ENCODE measurements at places on chromosomes 3 and 15.

- no peak for DNase-seq
Measured at GRCh38 chr3:189954733-189955665, 165.7 kb downstream of the P3H2 start.

- DNase-seq: no peak
Measured at GRCh38 chr15:78642331-78642730, 1.3 kb upstream of the CHRNB4 start.

DNA sequence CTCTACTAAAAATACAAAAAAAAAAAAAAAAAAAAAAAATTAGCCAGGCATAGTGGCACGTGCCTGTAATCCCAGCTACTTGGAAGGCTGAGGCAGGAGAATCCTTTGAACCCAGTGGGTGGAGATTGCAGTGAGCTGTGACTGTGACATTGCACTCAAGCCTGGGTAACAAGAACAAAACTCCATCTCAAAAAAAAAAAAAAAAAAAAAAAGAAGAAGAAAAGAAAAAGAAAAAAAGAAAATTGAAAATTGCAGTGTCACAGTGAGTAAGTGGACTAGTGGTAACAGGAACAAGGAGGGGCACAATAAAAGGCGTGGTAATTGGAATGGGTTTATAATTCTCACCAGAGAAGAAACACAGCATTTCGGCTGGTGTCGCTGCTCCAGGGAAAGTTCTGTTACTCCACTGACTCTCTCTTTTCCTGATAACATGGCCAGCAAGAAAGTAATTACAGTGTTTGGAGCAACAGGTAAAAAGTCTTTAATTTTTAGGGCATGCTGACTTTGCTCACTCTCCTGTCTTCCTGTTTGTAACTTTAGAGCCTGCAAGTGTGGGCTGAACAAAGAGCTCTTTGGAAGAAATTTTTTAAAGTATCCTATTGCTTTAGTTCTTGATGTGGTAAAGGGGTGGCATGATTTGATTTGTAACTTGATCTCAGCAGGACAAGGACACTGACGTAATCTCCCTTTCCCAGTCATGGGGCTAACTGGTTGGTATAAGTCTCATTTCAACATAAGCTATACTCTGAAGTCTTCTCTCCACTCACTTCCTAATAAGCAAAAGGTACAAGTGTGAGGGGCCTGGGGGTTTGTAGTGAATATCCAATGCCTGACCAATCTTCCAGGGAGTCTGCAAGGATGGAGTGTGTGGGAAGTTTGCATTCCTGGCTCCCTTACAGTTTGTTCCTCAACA, 22.1 kb upstream of the TRA2B start:
- DNase-seq: peak; percentile 83

GRCh38 chr15:79084308-79084968, 6.1 kb downstream of the RASGRF1 start:
- no peak for DNase-seq

GRCh38 chr3:10552631-10552943, 47.2 kb upstream of the ATP2B2 start:
- no peak for DNase-seq

- peak; percentile 81 for DNase-seq
Measured at GRCh38 chr3:129665024-129665768, 58.7 kb upstream of the PLXND1 start.

- peak; percentile 87 for DNase-seq
Measured at GRCh38 chr3:29697989-29698388, 417.1 kb downstream of the RBMS3 start.

DNA sequence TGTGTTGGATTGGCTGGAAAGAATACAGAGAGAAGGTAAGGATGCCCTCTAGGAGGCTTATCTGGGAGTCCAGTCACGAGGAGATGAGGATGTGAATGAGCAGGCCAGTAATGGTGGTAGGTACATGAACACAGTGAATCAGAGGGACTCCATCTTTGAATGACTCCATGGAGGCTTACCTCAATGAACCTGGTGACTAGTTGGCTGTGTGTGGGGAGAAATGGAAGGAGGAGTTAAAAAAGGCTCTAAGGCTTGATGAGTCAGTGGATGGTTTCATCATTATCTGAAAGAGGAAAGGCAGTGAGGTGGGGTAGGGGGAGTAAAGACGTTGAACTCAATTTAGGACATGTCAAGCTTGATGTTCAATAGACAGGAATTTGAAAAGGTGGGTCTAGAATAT, 61.1 kb downstream of the KCNAB1 start:
- DNase-seq: peak; percentile 54

DNA sequence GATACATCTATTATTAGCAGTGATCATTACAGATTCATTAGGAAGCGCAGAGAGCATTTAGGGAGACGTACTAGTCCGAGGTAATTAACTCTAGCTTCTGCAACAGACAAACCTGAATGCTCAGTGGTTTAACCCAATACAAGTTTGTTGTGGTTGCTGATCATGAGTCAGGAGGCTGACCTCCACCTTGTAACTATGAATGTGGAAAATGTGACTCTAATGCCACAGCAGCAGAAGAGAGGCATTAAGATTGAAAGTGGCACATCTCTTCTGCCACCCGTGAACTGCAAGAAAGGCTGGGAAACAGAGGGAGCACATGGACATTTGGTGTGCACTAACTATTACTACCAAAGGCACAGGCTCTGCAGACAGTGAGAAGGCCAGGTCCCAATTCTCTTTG, 71.2 kb upstream of the C3orf80 start:
- DNase-seq: peak; percentile 29

DNA sequence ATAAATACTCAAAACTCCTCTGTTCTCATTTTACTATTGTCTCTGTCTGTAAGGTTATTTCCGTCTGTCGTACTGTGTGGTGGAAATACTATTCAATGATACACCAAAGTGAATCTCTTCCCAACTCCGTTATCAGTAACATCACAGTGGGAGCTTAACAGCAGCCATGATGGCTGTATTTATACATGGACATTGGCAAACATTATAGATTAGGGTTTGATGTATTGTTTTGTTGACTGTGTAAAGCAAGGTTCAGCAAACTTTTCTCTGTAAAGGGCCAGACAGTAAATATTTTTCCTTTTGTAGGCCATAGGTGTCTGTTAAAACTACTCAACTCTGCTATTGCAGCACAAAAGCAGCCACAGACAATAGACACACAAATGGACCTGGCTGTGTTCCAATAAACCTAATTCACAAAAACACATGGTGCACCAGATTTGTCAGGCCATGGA, 23.2 kb downstream of the LIPC start:
- no peak for DNase-seq

DNA sequence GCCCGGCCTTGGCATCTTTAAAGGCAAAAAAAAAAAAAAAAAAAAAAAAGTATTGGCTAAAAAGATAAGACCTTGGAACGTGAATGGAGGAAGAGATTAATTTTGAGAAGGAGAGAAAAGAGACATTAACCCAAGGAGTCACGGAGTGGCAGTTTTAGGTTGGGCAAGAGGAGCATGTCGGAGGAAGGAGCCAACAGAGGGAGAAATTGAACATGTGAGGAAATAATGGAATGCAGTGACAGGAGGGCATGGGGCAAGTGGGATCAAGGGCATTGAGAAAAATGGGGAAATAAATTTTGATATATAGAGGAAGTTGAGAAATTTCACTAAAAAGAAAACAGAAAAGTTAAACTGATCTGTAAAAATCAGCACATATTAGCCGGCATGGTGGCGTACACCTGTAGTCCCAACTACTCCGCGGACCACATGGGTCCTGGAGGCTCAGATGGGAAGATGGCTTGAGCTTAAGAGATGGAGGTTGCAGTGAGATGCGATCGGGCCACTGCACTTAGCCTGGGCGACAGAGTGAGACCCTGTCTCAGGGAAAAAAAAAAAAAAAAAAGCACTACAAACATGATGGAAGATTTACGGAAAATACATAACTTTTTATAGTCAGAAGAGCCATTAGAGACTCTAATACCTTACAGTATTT, 1.2 kb downstream of the HAUS2 start:
- no peak for DNase-seq

GRCh38 chr15:73284090-73284716, 84.6 kb downstream of the HCN4 start:
- peak; percentile 28 for DNase-seq

- no peak for DNase-seq
Measured at GRCh38 chr3:156963096-156963495, 136.9 kb downstream of the LEKR1 start.

DNA sequence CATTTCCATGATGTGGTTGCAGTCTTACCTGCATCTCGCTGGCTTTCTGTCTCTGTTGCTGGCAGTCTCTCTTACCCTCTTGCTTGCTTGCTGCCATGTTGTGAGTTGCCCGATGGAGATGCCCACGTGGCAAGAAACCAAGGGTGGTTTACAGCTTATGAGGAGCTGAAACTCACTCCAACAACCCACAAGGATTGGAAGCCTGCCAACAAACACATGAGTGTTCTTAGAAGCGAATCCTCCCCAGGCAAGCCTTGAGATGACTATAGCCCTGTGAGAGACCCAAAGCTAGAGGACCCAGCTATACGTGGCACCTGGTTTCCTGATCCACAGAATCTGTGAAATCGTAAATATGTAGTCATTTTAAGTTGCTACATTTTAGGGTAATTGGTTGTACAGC, 490.9 kb upstream of the ADAMTS9 start:
- peak; percentile 3 for DNase-seq

DNA sequence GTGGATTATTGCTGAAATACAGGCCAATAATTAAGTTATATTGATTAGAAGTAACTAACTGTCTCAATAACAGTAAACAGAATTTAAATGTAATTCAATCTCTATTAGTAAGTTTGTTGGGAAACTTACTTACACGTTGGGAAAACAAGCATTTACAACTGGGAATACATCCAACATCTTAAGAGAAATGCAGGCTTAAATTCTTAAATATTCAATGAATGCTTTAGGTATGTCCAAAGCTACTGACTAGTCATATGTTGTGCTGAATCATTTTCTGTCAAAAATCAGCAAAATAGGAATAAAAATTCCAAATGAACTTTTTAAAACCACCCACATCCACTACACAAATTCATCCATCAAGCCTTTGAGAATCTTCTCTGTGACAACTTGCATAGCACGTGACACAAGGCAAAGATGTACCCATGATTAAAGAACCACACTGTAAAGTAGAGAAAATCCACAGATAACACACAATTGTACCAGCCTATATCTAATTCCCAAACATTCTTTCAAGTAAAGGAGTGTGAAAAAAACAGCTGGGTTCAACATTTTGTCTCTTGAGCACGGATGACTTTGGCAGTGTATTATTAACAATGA, 60.0 kb downstream of the NMNAT3 start:
- no peak for DNase-seq

DNA sequence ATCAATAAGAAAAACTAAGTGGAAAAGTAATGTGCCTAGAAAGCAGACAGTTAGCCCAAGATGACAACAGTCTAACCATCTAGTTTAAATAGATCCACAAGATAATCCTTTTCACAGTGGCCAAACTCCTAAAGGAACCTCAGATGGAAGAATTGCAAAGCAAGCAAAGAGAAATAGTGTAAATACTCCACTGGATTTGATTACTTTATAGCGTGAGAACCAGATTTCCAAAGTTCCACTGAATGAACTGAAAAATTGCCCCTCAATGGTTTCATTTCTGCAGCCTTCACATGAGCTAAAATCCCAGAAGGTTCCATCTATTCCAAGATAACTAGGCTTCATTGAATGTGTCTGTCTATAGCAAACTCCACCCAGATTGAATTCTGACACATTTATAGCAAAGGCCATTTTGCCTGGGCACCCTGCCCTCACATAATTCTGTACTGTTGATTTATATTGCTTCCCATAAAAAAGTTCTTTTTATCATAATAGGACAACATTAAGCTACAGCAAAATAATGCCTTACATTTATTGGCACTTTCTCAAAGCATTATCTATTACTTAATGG, 129.7 kb upstream of the THBS1 start:
- peak; percentile 14 for DNase-seq

- DNase-seq: no peak
Measured at GRCh38 chr3:80384811-80385210, 617.0 kb upstream of the ROBO1 start.

GRCh38 chr3:187570776-187571175, 99.4 kb downstream of the SST start:
- DNase-seq: no peak

DNA sequence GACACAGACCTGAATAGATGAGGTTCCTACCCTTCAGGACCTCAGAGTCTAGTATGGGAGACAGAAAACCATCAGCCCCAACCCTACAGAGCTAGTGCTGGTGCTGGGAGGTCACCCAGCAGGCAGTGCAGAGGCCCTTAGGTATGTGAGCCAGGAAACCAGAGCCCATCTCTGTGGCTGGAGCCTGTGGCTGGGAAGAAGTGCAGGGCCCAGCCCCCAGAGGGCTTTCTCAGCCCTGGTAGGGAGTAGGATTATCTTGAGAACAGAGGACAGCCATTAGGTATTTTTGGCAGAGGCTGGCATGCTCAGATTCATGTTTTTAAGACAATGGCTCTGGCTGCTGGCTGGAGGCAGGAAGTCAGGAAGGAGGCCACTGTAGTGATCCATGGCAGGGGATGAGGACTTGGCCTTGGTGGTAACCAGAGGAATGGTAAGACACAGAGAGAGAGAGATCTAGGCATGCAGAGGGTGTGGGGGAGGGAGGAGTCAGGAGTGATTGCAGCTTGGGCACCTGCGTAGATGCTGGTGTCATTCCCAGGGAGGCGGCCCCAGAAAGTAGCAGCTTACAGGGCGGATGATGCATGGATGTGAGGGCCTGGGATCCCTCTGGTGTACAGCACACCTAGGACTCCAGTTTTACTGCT, 220.9 kb upstream of the EIF1B start:
- no peak for DNase-seq

GRCh38 chr3:98730338-98730737, 32.8 kb upstream of the ST3GAL6 start:
- no peak for DNase-seq

DNA sequence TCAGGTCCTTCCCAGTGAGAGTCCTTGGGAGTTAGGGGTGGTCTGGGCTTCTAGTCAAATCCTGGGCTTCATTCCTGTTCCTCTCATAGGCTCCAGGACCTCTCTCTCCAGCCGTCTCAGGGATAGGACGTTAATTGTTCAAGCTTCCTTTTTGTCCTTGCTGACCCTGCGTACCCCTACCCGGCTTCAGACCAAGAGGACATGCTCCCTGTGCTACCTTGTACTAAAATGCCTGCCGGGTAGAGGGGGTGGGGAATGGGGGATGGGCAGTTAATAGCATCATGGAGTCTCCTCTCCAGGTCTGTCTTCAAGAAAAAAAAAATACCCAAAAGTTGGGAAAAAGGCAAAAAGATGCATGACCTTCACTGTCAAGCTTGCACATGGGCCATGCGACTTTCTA, 36.5 kb upstream of the GALNT15 start:
- no peak for DNase-seq

DNA sequence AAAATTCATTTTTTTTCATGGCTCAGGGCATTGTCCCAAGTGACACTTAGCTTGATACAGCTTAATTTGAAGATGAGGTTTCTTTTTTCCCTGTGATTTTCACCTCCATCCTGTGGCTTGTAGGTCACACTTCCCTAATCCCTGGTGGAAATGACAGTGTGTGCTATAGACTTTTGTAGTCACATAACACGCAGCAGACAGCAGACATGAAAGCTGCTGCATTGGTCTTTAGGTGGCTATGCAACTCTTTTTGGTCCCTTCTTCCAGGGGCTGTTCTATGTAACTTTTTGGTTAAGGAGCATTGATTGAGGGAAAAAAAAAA, 38.8 kb downstream of the TRAK1 start:
- DNase-seq: no peak
